Heart left ventricle (tissue), 16 donors: ENCODE measurements at places on chromosomes 6 and 20. TPM values are rescaled to one million over a fixed set of nuclear protein-coding genes. Genes with fewer than 3 reads are reported as not detected.
A peak's percentile ranks its signal among the peaks of the same experiment; 100 is the strongest.

Gene TPX2
- total RNA-seq = 1.8 TPM

Gene SLC17A1
- total RNA-seq = not detected

Gene SPTLC3
- total RNA-seq = 5.5 TPM

- no peaks in the 10 kb centered on the region for H3K36me3 ChIP-seq
- no peaks in the 10 kb centered on the region for H3K4me1 ChIP-seq
- no peak overlapping the region for H3K27ac ChIP-seq
Measured at GRCh38 chr20:59736366-59736765, 132.0 kb downstream of the PHACTR3 start.

- H3K27me3 ChIP-seq = no peaks in the 10 kb centered on the region
- H3K27ac ChIP-seq = peak overlapping the region; percentile 47
Measured at GRCh38 chr6:136738692-136739057, 53.6 kb downstream of the MAP3K5 start.
